ENCODE measurements at places on chromosomes 11 and 22.

GRCh38 chr11:44868455-44869421, 81.9 kb downstream of the TP53I11 start:
- DNase-seq, result no peak

DNA sequence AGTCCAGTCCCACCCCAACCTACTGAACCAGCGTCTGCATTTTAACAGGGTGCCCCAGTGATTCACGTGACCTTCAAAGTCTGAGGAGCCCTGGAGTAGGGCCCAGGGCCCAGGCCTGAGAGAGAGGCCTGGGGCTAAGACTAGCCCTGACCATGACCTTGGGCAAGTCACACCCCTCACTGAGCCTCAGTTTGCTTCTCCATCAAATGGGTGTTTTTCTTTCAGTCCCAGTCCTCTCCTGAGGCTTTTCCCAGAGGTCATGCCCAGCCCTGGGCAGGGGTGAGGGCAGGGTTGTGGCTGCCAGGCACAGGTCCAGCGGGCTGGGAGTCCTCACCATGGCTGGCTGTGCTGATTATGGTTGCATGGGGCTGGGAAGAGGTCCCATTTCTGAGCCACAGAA, 33.0 kb upstream of the GCAT start:
- DNase-seq, result no peak

GRCh38 chr11:9071692-9072091, 19.7 kb downstream of the SCUBE2 start:
- DNase-seq, result no peak

- no peak for DNase-seq
These were observed 101.2 kb downstream of the SIK3 start for GRCh38 chr11:116997071-116997470.

DNA sequence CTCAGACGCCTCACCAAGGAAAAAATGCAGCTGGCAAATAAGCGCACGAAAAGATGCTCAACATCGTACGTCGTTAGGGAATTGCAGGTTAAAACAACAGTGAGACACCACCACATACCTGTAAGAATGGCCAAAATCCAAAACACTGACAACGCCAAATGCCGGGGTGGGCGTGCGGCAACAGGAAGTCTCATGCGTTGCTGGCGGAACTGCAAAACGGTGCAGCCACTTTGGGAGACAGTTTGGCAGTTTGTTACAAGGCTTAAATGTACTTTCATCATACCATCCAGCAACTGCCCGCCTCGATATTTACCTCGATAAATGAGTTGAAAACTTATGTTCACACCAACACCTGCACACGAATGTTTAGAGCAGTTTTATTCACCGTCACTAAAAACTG, 7.5 kb upstream of the CTSD start:
- DNase-seq, result no peak

GRCh38 chr11:78800096-78800690, 225.5 kb upstream of the NARS2 start:
- no peak for DNase-seq

- peak; percentile 58 for DNase-seq
These were observed 908.6 kb downstream of the NTM start for GRCh38 chr11:132278801-132279574.

GRCh38 chr11:77959434-77959833, 35.0 kb downstream of the INTS4 start:
- DNase-seq, result no peak

Measured in SK-MEL-5 (cell line).